ENCODE measurements at places on chromosomes 1 and 21.

DNA sequence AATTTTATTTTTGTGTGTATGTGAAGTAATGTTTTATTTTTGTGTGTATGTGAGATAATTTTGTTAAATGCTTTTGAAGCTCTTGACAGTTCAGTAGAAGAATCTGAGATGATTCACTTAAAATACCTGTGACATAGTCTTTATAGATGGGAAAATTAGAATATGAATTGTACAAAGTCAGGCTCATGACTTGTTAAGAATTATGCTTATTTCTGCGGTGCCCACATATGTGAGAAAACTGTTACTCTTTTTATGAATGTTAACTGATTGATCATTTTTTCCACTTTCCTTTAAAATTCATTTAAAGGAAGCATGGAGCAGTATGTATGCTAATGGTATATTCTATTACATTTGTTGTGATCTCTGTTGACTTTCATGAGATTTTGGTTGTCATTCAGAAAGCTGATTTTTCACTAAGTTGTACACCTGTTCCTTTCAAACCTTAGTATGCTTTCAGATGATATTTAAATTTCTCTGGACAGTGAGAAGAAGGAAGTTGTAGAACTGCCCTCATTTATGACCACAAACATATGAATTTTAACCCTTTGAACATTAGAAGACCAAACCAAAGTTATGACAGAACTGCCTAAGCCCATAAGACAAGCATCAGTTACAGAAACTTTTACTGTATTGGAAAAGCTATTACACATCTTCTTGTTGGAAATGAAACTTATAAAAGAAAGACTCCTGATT lies 110.1 kb downstream of the POU2F1 start:
- no peak for DNase-seq

- no peak for DNase-seq
These were observed 18.1 kb downstream of the TADA1 start for GRCh38 chr1:166857995-166858394.

DNA sequence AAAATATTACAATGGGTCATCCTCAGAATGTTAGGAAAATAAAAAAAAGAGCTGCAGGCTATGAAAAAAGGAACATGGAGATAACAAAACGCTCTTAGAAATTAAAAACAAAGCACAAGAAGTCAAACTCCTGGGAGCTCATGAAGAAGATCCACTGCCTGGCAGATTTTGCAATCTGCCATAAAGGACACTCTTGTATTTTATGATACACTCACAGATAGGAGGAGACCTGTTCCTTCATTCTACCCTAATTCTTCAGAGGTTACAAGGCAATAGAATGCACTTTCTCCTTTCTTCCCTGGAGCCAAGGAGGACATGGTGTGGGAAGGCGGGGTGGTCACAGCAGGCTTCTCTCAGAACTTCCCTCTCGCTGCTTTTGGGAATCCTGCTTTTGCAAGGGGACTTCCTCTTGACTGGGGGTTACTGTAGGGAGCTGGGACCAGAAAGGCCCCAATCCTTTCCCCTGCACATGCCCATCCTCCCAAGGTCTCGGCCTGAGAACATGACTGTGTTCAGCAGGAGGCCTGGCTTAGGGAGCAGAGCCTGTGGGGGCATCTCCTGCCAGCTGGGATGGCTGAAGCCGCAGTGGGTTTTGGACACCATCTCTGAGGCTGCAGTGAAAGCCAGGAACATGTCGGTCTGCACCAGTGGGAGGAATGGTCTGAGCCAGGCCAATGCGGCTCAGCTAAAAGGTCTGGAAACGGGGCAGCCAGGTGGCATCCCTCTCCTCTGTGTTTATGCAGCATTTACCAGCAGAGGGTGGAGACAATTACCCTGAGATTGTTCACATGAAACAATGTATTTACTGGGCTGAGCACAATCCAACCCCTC lies 44.8 kb downstream of the GPR161 start:
- DNase-seq = no peak

- DNase-seq = no peak
These were observed 12.6 kb downstream of the FUBP1 start for GRCh38 chr1:77966291-77966690.

DNA sequence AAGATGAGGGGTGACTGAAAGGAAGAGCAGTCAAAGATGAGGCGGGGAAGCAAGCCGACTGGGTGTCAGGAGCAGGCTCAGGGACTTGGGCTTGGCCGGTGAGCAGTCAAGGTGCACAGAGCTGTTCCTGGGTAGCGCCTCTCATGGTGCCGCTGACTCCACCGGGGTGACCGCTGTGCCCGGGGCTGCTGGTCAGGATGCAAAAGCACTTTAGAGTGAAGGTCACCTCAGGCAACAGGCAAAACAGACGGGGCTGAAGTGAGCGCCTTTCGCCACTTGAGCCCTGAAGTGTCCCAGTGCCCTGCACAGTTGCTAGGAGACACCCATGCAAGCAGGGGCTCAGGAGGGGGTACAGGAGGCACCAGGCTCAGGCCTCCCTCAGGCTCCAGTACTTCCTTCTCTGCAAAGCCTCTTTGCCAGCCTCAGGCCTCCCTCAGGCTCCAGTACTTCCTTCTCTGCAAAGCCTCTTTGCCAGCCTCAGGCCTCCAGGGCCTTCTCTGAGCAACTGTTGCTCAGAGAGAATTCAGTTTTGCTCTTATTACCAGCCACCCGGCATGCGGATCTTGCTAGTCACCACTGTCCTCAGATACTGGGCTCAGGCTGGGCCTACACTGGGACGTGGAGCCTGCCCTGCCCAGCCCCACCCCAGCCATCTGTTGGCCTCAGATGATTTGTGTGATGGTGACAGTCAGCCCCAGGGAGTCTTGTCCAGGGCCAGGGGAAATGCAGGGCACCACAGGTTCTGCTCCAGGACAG lies 99.7 kb upstream of the IRF2BP2 start:
- DNase-seq = no peak

DNA sequence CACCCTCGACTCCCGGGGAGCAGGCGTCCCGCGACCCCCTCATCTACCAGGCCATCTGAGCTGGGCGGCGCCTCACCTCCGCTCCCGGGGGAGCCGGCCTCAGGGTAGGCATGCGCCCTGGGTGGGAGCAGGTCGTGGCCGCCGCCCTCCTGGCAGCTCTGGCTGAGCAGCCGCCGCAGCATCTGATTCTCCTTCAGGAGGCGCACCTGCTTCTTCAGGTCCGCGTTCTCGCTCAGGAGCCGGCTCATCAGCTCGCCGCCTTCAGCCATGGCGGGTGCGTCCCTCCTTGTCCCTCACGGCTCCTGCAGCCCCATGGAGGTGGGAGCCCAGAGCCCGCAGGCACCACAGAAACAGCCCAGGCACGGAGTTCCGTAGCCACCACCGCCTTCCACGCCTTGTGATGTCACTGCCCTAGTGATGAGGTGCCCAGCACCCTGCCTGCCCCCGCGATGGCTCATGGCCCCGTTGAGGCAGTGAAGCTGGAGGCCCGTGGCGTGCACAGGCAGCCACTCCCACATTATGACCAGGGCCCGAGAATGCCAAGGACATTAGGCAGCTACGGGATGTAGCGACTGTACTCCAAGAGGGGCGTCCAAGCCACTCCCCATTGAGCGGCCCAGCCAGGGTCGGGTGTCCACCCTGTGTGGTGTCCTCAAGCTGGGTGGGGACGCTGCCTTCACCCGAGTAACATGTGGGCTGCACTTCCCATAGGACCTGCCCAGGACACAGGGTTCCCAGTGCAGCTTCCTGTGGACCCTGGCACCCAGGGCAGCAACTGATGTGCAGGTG lies 1.5 kb downstream of the SPATC1L start:
- DNase-seq = no peak

DNA sequence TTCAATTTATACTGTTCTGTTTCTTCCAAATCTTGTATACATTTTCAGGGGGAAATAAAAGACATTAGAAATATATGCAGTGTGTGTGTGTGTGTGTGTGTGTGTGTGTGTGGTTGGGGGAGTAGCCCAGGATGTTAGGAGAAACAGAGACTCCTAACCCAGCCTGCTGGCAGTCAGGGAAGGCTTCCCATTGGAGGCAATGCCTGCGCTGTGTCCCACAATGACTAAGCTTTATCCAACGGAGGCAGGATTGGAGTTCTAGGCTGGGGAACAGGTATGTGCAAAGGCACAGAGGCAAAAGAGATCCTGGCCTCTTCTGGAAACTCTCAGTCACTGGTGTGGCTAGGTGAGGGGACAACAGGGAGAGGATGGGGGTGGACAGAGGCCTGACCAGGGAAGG lies 16.5 kb upstream of the ADGRB2 start:
- no peak for DNase-seq

DNA sequence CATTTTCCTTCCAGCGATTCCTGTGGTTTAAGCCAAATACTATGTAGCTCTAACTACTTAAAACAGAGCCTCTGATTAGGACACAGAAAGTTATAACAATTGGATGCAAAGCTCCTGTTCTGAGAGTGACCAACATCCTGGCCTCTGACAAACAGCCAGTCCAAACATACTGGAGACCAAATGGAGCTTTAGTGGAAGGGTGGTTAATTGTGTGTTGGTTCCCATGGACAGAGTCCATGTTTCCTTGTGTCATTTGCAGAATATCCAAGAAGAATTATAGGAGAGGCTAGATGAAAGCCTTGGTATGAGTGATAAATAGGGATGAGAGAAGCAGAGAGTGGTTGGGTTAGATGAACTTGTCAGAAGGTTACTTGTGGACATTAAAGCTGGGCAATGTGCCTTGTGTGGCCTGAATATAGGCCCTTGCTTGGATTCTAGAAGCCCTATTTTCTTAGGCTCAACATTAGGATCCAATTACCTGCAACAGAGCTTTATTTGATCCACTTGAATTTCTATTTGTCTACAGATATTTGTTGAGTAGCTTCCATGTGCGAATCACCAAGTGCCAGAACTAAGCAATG lies 180.5 kb upstream of the GORAB start:
- no peak for DNase-seq

DNA sequence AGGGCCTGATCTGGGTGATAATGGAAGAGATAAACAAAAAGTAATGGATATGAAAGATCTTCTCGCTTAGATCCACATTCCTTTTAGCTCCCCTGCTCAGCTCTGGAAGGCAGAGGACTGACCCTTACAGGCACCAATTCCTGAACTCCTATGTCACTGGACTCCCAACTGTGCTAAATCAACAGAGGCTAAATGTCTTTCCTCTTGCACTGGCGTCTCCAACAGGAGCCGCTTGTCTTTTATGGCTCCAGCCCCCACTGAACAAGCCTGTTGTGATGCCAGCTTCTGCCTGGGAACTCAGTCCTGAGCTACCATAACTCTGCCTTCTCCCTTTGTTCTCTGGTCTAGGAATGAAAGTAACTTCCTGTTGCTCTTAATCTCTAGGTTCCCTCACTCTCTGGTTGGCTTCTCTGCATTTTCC lies 142.1 kb upstream of the COL11A1 start:
- no peak for DNase-seq

GRCh38 chr1:42453386-42453785 lies 2.4 kb downstream of the ZMYND12 start:
- DNase-seq = no peak

GRCh38 chr1:2575801-2576663 lies 10.5 kb upstream of the PRXL2B start:
- DNase-seq = no peak

DNA sequence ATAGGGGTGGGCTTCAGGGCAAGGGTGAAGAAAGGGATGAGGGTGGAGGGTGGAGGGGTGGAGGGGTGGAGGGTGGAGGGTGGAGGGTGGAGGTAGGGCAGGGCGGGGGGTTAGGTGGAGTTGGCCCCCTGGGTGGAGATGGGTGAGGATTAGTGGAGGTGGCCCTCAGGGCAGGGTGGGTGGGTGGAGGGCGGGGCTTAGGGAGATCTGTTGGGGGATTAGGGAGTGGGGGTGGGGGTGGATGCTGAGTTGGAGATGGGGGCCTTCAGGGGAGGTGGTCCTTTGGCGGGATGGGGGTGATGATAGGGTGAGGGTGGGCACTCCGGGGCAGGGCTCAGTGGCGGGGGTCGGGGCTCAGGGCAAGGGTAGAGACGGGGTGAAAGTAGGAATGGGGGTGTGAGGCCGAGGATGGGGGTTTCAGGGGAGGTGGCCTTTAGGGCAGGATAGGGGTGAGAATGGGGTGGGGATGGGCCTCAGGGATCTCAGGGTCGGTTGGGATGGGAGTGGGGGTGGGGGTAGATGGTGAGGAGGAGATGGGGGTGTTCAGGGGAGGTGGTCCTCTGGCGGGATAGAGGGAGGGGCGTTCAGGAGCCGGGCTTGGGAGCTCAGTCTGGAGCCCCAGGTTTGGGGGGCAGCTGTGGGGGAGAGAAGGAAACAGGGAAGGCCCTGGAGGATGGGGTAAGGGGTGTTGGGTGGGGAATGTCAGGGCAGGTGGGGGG lies 800 bp upstream of the DNMT3L start:
- DNase-seq = no peak

- no peak for DNase-seq
These were observed 184.0 kb downstream of the MIS18A start for GRCh38 chr21:32094804-32095203.

GRCh38 chr1:191882870-191883269 lies 275.4 kb upstream of the RGS18 start:
- DNase-seq = no peak

- DNase-seq = no peak
These were observed 428.6 kb upstream of the CAMK1G start for GRCh38 chr1:209154912-209155311.

DNA sequence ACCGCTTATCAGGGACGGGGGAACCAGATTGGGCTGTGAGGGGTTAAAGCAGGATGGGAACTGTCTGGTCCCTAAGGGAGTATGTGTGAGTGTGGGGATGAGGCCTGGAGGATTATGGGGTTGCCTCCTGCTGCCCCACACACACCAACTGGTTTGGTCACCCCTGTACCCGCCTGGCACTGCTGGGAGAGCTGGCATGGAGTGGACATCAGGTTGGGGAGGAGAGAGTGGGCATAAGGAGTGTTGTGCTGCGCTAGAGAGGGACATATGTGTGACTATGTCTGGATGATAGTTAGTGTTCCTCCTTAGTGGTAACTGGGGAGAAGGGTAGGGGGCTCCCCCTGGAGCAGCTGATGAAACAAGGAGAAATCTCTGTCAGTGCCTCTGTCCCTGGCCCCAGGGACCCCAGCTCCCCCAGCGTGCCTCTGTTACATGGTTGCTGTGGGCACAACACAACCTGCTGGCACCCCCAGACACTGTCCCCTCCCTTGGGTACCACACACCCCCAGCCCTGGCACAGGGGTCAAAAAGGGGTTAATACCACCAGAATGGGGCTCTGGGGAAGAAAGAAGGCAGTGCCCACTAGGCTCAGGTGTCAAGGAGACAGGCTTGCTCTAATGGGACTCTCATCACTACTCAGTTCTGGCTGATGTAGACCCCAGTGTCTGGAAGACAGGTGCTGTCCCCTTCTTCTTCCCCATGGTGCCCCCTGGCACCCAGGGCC lies 1.9 kb downstream of the ZBTB7B start:
- no peak for DNase-seq

DNA sequence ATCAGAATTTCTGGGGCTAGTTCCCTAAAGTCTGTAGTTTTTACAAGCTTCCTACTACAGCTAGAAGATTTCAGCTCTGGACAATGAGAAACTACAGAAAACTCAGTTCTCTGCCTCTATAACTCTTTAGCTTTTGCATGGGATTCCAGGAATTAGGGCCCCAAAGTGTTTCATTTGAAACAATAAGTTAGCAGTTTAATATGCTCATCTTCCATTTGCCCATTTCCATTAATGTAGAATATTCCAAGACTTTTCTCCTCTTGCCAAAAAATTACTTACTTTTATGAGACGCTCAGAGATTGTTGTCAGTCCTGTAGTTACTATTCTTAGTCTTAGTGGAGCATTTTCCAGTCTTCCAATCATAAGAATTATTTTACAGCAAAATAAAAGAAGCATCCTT lies 719.9 kb downstream of the ADGRL2 start:
- DNase-seq = no peak
